ENCODE measurements at places on chromosomes 12 and 14. TPM values are rescaled to one million over a fixed set of nuclear protein-coding genes. Genes with fewer than 3 reads are reported as not detected.
A peak's percentile ranks its signal among the peaks of the same experiment; 100 is the strongest.

DNA sequence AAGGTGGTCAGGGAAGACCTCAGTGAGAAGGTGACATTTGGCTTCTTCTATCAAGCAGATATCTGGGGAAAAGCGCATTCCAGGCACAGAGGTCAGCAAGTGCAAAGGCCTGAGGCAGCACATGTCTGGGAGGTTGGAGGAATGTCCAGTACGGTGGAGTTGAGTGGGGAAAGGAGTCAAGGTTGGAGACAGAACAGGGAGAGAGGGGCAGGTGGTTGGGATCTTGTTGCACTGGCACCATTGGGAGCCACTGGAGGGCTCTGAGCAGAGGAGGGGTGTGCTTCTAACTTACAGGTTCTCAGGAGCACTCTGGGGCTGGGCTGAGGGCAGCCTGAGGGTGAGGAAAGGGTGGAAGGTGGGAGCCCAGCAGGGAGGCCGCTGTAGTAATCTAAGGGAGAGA is 52.1 kb downstream of the EID3 start:
- DNase-seq: no peak

- DNase-seq: no peak
Measured at GRCh38 chr14:92553438-92553837, 39.9 kb downstream of the RIN3 start.

- DNase-seq: no peak
Measured at GRCh38 chr12:92141591-92142121, 4.0 kb downstream of the BTG1 start.

DNA sequence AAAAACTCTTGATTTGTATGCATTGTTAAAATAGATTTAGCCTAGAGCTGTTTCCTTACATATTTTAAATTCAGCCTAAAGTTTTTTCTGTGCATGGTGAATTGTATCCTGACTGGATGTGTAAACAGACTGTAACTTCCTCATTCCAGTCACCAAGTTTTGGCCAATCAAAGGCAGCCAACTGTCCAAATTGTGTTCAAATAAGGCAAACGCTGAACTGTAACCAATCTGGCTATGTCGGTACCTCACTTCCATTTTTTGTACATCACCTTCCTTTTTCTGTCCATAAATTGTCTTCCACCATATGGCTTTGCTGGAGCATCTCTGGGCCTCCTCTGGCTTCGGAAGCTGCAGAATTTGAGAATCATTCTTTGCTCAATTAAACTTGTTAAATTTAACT is 1921.9 kb upstream of the SEL1L start:
- no peak for DNase-seq

DNA sequence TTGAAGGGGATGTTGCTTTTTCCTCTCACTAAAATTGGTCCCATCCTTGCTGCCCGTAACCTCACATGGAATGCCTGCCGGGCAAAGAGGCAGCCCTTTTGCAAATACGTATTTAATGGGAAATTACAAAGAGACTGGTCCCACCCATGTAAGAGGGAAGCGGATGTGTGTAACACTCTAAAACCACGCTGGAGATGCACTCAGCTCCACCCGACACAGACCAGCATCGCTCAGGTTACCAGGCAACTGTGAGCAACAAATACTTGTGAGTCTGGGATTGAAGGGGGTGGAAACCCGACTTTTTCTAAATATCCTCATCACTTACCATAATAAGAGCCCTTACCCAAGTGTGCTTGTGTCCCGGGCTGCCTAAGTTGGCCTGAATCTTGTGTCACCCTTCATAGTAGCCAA is 47.7 kb downstream of the ELK3 start:
- DNase-seq: no peak

- DNase-seq: no peak
Measured at GRCh38 chr12:50642761-50643160, 121.1 kb upstream of the ATF1 start.

DNA sequence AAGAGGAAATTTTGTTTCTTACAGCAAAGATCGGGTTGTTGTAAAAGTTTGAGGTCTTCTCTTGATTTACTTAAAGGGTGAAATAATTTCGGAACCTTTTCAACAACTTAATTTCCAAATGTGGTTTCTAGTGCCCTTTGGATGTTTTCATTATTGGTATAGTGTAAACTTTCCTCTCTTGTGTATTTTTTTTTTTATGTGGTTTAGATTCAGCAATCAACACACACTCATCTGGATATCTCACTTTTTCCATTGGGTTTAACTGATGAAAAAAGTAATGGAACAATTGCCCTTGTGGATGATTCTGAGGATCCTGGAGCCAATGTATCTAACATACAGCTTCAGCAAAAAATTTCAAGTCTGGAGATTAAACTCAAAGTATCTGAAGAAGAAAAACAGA is 116.3 kb downstream of the CCDC91 start:
- DNase-seq: no peak

DNA sequence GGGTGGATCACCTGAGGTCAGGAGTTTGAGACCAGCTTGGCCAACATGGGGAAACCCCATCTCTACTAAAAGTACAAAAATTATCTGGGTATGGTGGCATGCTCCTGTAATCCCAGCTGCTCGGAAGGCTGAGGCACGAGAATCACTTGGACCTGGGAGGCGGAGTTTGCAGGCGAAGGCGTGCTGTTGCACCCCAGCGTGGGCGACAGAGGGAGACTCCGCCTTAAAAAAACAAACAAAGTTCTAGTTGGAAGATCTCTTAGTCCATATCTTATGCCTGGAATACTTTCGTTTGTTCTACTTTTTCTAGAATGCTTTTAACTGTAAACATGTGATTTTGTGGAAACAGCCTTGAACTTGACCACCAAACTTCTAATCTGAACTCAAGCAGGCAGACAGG is 38.7 kb downstream of the PPHLN1 start:
- no peak for DNase-seq

GRCh38 chr12:53627919-53628318 is 1.7 kb upstream of the ATF7 start:
- DNase-seq: no peak

Gene FGF6
- not detected for polyA plus RNA-seq

DNA sequence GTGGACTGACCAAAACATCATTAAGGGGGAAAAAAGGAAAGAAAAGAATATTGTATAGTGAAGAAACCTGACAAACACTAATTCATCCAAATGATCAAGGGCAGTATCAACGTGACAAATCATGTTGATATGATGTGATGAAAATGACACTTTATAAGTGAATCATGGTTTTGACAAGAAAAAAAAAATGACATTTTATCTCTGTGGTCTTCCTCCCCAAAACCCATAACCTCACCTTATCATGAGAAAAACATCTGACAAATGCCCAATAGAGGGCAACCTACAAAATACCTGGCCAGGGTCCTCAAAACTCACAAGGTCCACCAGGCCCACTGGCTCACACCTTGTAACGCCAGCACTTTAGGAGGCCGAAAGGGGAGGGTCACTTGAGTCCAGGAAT is 13.8 kb downstream of the TMED10 start:
- DNase-seq: no peak

- no peak for DNase-seq
Measured at GRCh38 chr12:82605115-82605514, 81.6 kb upstream of the TMTC2 start.

Gene TCL1B
- 0.16 TPM for polyA plus RNA-seq

GRCh38 chr12:67318786-67319185 is 49.6 kb downstream of the CAND1 start:
- no peak for DNase-seq

Gene BMAL2
- polyA plus RNA-seq: 3.7 TPM

Gene NFKBIA
- polyA plus RNA-seq: 108 TPM

GRCh38 chr14:49961270-49962222 is 68.7 kb downstream of the ARF6 start:
- no peak for DNase-seq

DNA sequence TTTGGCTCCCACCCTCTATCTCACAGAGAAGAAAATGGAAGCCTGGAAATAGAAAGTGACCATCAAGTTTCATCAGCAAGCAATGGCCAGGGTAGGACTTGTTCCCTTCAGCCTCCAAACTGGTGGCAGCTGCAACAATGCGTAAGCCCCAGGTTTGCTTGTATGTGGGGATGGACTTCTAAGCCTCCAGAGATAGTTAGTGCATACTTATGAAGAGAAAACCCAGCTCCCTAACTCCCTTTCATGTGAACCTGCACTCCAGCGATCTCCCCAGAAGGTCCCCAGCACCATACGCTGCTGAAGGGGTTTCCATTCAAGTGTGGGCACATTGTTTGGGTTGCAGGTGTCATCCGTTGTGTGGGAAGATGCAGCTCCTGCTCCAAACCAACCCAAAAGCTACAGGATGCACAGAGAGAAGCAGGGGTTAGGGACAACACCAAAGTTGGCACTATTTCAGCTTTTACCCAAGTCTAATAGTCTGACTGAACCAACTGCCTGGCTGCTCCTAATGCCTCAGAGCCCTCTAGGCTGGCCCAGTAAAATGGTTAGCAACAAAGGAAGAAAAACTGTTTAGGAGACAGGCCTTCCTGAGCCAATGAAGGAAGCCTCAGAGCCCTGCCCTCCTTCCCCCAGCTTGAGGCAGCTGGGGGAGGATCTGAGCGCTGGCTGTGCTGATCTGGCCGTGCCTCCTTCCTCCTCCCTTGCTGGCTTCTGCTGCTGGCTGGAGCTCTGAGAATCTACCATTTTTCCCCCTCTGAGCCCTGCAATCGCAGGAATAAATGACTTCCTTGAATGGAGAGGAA is 12.3 kb downstream of the ZFP36L1 start:
- peak; percentile 77 for DNase-seq

DNA sequence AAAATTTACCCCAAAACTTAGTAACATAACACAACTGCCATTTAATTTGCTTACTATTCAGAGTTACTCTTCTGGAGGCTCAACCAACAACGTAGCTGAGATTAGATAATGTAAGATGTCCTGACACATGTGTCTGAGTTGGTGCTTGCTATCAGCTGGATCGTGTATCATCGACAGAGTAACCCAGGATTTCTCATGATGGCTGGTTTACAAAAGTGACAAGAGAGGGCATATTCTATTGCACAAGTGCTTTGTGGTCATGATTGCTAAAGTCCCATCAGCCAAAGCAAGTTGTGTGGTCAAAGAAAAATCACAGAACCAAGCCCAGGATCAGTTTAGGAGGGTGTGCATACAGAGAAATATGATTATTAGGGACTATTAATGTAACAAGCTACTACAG is 73.4 kb downstream of the CAPZA3 start:
- no peak for DNase-seq

Gene CD4
- polyA plus RNA-seq: 89.3 TPM

DNA sequence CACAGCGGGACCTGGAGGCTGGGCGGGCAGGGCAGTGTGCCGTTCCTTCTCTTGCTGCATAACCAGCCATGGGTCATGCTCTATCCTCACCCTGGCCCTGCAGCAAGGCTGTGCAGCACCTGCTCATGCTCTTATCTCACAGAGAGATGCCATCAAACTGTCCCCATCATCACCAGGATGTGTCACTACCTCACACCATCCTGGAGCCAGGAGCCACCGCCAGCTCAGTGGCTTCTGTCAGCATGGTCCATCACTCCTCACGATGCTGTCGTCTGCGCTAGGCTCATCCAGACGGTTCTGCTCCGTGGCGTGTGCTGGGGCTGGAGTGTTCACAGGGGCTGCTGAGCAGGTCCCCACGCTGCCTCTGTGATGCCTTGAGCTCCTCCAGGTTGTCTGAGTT is 77.2 kb upstream of the DYNC1H1 start:
- DNase-seq: no peak

- no peak for DNase-seq
Measured at GRCh38 chr14:34172550-34173368, 221.9 kb upstream of the EGLN3 start.

Gene ARMH4
- polyA plus RNA-seq: 15.3 TPM

Gene TMTC1
- polyA plus RNA-seq: 1.7 TPM

- DNase-seq: no peak
Measured at GRCh38 chr14:78974691-78975090, 804.5 kb downstream of the NRXN3 start.

DNA sequence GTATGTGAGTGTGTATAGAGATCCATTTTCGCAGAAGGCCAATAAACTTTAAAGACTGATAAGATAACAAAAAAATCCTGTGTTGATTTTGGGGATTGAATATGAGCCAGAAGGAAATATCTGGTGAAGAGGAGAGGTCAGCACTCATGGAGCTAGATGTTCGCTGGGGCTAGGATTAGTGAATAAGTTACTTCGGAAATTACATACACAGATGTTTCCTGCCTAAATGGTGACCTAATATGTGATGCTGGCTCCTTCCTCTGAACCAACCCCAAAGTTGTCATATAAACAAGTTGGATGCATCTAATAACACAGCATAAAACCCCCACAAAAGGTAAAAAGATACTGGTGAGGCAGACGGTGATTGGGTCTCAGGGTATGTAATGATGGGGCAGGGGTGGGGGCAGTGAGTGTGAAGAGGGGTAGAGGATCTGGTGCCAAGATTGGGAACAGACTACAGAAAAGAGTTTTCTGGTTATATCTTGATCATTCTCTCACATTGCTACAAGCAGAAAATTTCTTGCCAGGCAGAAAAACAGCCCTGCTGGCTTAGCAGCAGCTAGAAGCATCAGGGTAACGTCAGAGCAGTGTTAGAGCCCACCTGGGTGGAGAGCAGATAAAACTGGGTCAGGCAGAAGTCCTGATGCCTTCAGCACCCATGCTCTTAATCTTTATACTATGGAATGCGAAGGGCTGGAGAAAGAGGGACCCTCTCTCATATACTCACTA is 140.4 kb upstream of the GZMB start:
- peak; percentile 85 for DNase-seq

Gene KRT83
- not detected for polyA plus RNA-seq

- no peak for DNase-seq
Measured at GRCh38 chr12:67449591-67450052, 180.5 kb downstream of the CAND1 start.

Gene IL31
- polyA plus RNA-seq: not detected

Gene GPR132
- 1.2 TPM for polyA plus RNA-seq

DNA sequence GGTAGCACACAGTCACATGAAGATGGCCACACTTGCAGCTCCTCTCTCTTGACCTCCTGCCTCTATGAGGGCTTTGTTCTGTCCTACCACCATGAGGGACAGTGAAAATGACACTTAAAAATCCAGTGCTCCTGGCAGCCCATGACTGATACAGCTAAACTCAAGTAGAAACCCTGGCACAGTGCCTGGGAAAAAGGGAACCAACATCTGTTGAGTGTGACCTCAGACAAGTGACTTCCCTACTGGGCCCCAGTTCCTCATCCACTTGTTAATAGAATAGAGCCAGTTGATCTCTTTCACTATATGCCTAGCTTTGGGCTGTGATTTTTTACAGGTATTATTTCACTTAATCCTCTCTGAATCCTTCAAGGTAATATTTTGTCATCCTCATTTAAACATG is 4.8 kb downstream of the GUCY2C start:
- no peak for DNase-seq

Gene GOLT1B
- 43.1 TPM for polyA plus RNA-seq

GRCh38 chr14:90449411-90449810 is 52.6 kb downstream of the CALM1 start:
- DNase-seq: no peak
